ENCODE measurements at places on chromosomes 2 and 18.

- no peak for DNase-seq
Observed at GRCh38 chr18:77087393-77088141, 45.0 kb downstream of the MBP start.

- no peak for DNase-seq
Observed at GRCh38 chr18:48919547-48919946, 31.2 kb downstream of the SMAD7 start.

DNA sequence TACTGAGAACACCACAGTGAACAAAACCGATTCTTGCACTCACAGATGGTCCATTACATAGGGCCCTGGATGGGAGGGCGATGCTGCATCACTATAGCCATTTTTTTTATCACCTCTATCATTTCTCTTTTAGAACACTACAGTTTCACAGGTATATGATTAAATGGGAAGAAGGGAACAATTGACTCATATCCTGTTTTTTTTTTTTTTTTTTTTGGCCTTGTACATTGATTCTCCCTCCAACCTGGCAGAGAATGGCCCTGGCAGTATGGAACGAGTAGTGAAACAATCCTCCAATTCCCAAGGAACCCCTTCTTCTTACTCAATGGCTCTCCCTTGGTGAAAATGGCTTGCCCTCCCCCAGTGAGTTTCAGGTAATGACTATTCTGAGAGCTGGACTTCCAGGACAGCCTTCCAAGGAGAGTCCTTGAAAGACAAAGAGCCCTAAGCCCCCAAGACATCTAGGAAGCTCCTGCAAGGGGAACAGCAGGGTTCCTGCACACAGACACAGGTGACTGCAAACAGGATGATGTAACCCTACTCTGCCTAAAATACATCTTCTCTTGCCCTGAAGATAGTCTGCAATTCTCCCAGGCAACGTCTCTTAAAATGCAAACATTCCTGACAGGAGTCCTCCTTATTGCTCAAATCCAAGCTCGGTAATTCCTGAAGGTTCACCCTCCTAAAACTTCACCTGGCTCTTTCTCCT, 405.4 kb downstream of the SETBP1 start:
- no peak for DNase-seq

GRCh38 chr18:53241161-53241560, 901.2 kb downstream of the DCC start:
- DNase-seq: no peak

- no peak for DNase-seq
Observed at GRCh38 chr2:42042631-42043355, 5.0 kb upstream of the PKDCC start.

DNA sequence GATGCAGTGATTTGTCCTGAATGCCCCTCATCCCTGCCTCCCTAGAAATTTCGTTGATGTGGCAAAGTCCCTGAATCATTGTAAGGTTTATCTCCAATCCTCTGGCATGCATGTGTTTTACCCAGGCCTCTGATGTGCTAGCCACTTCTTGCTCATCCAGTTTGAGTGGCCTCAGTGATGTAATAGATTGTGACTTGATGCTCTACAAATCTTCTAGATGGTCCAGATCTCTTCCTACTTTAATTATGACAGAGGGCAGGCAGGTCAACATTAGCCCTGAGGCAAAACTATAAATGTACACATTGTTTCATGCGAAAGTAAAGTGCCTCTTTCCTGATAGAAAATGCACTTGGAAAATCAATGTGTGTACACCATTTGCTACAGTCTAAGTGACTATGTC, 54.5 kb downstream of the LONRF2 start:
- DNase-seq: no peak

DNA sequence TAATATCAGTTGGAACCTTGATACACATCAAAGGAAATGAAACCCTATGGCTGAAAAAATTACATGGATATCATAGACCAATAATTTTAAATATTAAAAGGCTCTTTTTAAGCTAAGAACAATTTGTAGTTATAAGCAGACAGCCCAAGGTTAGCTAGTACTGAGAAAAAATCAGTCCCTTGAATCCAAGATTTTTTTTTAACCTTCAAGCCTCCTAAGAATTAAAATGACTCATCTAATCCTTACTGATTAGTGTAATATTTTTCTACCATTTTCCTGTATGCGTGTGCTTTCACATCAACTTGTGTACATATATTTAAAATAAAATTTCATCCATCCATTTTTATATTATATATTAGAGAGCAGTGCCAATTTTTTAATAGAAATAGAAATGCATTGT, 1004.9 kb upstream of the ZEB2 start:
- no peak for DNase-seq

DNA sequence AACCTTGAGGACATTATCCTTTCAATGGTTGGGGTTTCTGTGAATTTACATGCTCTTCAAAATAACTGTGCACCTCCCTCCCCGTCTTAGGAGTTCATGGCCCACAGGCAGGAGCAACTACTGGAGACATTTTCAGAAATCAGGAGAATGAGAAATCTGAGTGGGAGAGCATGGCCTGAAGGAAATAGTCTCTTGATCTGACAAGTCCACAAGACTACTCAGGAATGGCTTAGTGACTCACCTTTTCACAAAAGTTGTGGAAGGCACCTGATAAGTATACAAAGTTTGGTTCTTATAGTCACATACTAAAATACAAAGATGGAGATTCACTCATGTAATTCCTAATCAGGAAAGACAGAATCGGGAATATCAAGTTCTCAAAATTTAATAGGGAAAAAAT, 83.6 kb upstream of the NCKAP5 start:
- DNase-seq: peak; percentile 66

DNA sequence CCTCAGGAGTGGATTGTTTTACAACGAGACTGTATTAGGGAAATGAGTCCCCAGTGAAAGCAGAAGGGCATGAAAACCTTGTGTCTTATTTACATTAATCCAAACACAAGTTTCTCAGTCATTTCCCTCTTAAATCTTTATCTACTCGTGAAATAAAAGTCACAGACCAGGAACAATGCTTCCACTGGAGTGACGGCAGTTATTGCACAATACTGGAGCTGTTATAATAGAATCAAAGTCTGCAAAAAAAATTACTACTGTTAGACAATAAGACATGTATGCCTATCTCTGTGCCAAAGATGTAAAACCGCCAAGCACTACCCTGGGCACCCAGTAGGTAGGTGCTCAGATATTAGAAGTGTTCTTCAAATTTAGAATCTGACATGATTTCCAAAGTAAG, 375.5 kb downstream of the ZNF521 start:
- no peak for DNase-seq

DNA sequence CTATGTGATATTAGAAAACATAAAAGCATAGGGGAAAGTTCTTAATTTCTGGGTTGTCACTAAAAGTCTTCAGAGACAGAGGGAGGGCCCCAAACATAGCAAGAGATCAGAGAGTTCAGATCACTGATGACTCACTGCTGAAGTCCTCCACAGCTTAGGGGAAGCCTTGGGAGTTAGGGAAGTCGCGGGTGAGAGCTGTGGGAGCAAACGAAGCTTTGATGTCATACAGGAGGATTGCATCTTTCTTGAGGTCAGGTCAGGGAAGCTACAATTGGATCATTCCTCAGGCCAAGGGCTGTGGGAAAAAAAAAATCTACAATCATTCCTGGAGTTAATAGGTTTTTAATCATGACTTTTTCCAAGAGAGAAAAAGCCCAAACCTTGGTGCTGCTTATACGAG, 96.2 kb downstream of the COPS8 start:
- peak; percentile 78 for DNase-seq

DNA sequence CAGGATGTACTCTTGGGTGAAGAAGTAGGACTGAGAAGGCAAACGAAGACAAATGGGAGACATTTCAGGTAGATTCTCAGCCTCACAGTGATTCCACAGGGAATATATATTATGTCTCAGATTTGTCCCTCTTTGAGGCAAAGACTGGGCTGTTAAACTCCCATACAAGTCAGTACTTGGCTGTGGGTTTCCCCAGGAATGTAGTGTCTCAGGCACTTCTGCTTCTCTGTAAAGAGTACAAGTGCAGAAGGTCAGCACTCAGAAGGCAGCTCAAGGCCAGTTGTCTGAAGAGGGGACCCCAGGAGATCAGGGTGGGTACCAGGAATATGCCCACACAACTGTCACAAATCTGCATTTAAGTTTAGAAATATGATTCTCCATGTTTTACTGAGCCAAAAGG, 39.9 kb upstream of the COBLL1 start:
- DNase-seq: no peak

DNA sequence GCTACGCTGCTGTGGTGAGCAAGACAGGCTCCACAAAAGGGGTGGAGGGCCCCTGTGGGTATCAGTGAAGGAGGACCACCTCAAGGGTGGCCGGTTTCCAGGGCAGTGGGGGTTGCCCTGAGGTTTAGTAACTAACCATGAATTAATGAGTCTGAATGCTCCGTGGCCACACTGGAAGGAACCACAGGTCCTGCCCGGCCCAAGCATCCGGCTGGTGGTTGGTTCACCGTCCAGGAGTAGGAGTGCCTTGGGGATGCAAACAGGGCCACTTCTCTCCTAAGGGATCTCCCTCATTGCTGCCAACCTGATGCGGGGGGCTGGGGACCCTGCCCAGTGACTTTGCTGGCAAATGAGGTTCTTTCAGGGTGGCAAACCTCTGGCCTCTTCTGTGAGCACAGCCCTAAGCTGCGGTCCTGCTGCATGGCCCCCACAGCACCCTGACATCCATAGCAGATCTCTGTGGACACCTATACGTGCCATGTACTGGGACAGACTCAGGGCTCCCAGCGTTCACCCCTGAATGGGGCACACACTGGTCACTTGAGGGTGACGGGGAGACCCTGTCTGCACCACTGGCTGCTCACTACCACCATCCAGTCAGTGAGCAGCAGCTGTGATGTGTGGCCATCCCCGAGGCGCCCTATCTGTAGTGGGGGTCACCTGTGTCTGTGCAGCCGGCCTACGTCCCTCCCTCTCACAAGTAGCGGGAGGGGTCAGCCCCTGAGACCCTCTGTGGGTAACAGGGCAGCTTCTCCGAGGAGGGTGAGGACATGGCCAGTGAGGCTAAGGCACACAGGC, 41.6 kb downstream of the HS6ST1 start:
- no peak for DNase-seq

DNA sequence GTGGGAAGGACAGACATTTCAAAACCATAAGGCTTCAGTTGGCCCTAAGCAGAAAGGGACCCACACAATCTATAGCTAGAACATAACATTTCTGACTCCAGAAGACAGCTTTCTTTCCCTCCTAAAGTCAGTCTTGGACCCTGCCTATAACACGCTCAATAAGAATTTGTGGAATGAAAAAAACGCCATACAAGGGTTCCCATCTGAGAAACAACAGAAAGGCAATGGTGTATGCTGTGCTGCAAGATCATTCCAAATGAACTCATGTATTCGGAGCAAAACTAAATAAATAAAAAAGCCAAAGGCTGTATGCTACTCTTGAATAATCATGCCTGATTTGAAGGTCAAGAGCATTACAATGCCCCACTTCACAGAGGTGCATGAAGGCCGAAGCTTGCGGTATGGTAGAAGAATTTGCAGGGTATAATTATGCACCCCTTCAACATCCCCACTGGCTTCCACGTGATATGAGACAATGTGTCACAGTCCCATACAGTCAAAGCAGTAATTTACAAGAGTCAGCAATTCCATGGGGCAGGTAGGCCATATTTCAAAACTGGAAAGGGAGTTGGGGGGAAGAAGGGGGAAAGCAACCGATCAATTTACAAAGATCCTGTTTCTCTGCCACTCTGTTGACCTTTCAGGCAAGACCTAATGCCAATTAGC, 61.4 kb upstream of the SLC14A2 start:
- DNase-seq: no peak

GRCh38 chr2:161123531-161124030, 36.6 kb upstream of the TANK start:
- peak; percentile 23 for DNase-seq

DNA sequence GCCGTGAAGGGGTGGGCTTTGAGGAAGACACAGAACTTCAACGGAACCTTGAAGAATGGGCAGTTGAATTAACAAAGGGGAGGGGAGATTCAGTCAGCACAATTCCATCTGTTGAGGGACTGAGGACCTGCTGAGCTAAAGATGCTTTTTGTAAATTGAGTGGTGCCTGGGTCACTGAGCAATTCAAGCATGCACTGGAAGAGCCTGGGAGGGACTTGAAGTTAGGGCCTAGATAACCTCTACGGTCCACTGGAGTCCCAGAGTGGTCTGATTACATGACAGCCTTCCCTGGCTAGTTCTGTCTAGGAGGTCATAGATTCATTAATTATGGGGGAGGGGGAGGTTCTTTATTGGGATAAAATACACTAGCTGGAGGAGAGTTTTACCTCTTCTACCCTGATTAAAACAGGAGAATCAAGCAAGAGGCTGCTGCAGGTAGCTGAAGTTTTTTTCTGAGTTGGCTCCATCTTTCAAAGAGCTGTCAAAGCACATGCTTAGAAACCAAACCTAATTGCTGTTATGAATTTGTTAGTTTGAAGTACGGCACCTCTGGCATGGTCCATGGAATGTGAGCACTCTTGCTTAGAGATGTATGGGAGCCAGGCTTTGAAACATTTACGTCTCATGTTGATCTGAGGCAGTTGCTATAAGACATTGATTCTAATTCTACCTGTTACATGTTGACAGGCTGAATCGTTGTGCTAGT, 290.2 kb downstream of the PRKCE start:
- DNase-seq: no peak

GRCh38 chr2:29747786-29748470, 173.5 kb downstream of the ALK start:
- DNase-seq: peak; percentile 33

DNA sequence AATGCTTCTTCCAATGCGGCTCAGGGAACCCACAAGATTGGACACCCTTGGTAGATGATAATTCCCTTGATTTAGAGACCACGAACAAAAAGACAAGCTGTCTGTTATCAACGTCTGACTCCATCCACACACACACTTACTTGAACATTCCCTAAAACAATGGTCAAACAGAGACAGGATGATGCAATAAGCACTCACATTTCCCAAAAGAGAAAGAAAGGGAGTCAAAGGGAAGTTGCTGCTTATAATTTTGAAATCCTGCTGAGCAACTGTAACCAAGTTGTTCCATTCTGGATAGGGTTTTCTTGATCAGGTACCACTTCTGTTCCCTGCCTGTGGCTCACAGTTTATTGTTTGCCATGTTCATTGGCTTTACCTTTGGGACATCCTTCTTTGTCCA, 571.3 kb upstream of the CNTNAP5 start:
- DNase-seq: no peak

- DNase-seq: no peak
Observed at GRCh38 chr2:205767617-205768016, 85.3 kb downstream of the NRP2 start.

- DNase-seq: no peak
Observed at GRCh38 chr2:29743516-29743915, 177.9 kb downstream of the ALK start.

- peak; percentile 20 for DNase-seq
Observed at GRCh38 chr2:118046634-118047210, 32.9 kb upstream of the CCDC93 start.

GRCh38 chr2:214577769-214578168, 166.9 kb downstream of the VWC2L start:
- DNase-seq: no peak
